Fibroblast of villous mesenchyme (primary cell): ENCODE measurements at places on chromosomes 3 and 15. TPM values are rescaled to one million over a fixed set of nuclear protein-coding genes. Genes with fewer than 3 reads are reported as not detected.

GRCh38 chr3:13197795-13198194 is 124.6 kb upstream of the IQSEC1 start:
- DNase-seq = no peak

TMEM212 gene
- total RNA-seq = not detected in 2 replicates

DNA sequence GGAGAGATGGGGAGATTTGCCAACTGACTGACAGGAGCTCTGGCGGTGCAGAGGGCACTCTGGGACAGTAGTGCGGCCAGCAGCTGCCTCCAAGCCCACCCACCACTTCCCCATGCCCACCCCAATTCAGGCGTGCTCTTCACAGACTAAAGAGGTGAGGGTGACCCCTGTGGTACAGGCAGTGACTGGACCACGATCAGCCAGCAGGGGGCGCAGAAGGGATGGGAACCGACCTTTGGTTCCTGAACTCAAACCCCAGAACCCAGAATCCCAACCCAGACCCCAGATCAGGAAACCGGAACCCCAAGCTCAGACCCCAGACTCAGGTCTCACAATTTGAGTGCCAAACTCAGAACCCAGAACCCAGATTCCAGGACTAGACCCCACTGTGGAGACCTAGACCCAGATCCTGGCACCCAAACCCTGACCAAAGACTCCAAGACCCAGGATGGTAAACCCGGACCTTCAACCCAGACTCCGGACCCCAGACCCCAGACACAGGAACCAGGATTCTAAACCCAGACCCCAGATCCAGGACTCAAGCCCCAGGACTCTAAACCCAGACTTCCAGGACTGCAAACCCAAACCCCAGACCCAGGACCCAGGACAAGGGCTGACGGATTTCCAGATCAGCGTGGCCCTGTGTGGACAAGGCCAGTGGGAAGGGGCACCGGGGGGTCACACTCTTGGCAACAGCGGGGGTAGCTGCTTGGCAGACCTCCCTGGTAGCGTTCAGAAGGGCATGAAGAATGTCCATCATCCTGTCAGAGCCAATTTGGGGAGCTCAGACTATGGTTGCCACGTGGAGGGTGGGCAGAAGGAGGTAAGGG is 3.7 kb upstream of the MYL3 start:
- peak; percentile 47 for DNase-seq

VEPH1 gene
- 8.6 and 10.3 TPM in 2 replicates for total RNA-seq

DNA sequence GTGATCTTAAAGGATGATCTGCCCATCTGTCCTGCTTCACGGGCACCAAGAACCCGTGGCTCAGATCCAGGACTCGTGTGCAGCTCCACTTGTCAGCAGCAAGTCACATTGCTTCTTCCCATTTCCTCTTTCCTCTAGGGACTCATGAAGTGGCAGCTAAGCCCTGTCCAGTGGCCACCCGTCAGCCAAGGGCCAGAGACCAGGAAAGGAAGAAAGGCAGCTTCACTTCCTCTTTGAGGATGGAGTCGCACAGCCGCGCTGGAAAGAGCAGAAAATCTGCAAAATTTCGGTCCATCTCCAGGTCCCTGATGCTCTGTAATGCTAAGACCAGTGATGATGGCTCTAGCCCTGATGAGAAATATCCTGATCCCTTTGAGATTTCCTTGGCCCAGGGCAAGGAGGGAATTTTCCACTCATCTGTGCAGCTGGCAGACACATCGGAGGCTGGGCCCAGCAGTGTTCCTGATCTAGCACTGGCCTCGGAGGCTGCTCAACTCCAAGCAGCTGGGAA is 28.5 kb downstream of the IL16 start:
- DNase-seq = no peak

GRCh38 chr3:194761384-194761783 is 75.7 kb downstream of the FAM43A start:
- no peak for DNase-seq

GRCh38 chr3:55622116-55622515 is 135.0 kb upstream of the WNT5A start:
- DNase-seq = no peak
